ENCODE measurements at places on chromosomes 1 and 21. TPM values are rescaled to one million over a fixed set of nuclear protein-coding genes. Genes with fewer than 3 reads are reported as not detected.

Gene C1orf53
- 6.2 TPM for polyA plus RNA-seq

Gene MYOG
- not detected for polyA plus RNA-seq

Gene LIN28A
- polyA plus RNA-seq: not detected

Gene C1QTNF12
- 3.5 TPM for polyA plus RNA-seq

Gene SLC30A2
- 0.07 TPM for polyA plus RNA-seq

Gene MAB21L3
- 0.56 TPM for polyA plus RNA-seq

Gene PCAT6
- polyA plus RNA-seq: 1.3 TPM

Gene ADCY10
- 0.11 TPM for polyA plus RNA-seq

Gene TSPAN2
- polyA plus RNA-seq: 3.6 TPM

Gene TACSTD2
- polyA plus RNA-seq: 56.5 TPM

Gene FTCD
- 0.38 TPM for polyA plus RNA-seq

Gene OR2T11
- not detected for polyA plus RNA-seq

Gene DONSON
- 8.7 TPM for polyA plus RNA-seq

Gene HPCA
- 1.1 TPM for polyA plus RNA-seq

Gene CFHR2
- not detected for polyA plus RNA-seq

Gene SLC1A7
- 0.54 TPM for polyA plus RNA-seq

Gene PLA2G2A
- 1,126 TPM for polyA plus RNA-seq

Gene LMX1A
- 0.09 TPM for polyA plus RNA-seq

Gene LRRIQ3
- polyA plus RNA-seq: 0.56 TPM

Gene KIF14
- polyA plus RNA-seq: 0.06 TPM

Gene LMOD1
- polyA plus RNA-seq: 3.3 TPM

Gene C1orf167
- 0.83 TPM for polyA plus RNA-seq

Gene LORICRIN
- not detected for polyA plus RNA-seq

Gene GJA9
- polyA plus RNA-seq: 0.04 TPM

Gene CDC20
- 0.55 TPM for polyA plus RNA-seq

Gene FCGR1A
- 9.7 TPM for polyA plus RNA-seq

Gene NIPAL3
- polyA plus RNA-seq: 5.4 TPM

Gene OPRD1
- 0.08 TPM for polyA plus RNA-seq

Gene CDA
- polyA plus RNA-seq: 0.66 TPM

Gene SIPA1L2
- 12.3 TPM for polyA plus RNA-seq

Gene LPAR3
- 0.03 TPM for polyA plus RNA-seq

Gene SWT1
- 5.5 TPM for polyA plus RNA-seq

Gene DYRK1A
- 8.6 TPM for polyA plus RNA-seq

Gene TAS1R1
- polyA plus RNA-seq: not detected

Gene ERO1B
- polyA plus RNA-seq: 2.6 TPM

Gene DDX59
- polyA plus RNA-seq: 27.1 TPM

Gene PSMB2
- polyA plus RNA-seq: 18.0 TPM

Gene BSND
- not detected for polyA plus RNA-seq

Gene CASQ2
- 12.9 TPM for polyA plus RNA-seq

Gene PLPPR4
- polyA plus RNA-seq: 1.0 TPM

Gene OR14K1
- polyA plus RNA-seq: not detected

Gene CRP
- 0.07 TPM for polyA plus RNA-seq

Gene OR2L13
- polyA plus RNA-seq: not detected

Gene SMIM1
- polyA plus RNA-seq: 3.7 TPM

Gene CACNA1S
- not detected for polyA plus RNA-seq
